Dermis blood vessel endothelial cell (primary cell): ENCODE measurements at places on chromosomes 3 and 15.

- no peak for DNase-seq
Measured at GRCh38 chr3:150583028-150583427, 20.1 kb upstream of the SELENOT start.

- DNase-seq = no peak
Measured at GRCh38 chr15:77440378-77440999, 19.8 kb downstream of the HMG20A start.

- no peak for DNase-seq
Measured at GRCh38 chr3:142915636-142916035, 26.8 kb upstream of the PCOLCE2 start.

DNA sequence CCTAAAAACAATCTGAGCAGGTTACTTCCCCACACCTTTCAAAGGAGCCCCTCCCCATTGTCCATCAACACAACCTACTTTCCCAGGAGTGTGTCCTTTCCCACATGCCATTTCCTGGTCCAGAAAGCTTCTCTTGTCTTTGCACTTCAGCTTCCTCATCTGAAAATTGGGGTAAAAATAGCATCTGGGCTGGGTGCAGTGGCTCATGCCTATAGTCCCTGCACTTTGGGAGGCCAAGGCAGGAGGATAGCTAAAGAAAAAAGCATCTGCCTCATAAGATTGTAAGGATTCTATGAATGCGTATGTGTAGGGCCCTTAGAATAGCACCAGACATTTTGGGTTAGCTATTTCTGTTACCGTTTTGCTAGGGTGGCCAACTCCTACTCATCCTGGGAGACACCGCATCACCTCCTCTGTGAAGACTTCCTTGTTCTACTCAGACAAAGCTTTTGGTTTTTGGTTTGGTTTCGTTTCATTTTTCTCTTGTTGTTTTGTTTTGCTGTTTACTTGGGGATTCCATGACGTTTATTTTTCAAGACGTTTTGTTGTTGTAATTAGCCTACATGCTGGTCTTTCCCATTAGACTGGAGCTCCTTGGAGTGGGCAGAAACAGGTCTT is 224.4 kb upstream of the TLE3 start:
- DNase-seq = no peak

GRCh38 chr3:193868590-193868989 is 267.4 kb upstream of the HES1 start:
- DNase-seq = no peak

GRCh38 chr15:34818526-34818925 is 23.2 kb upstream of the ACTC1 start:
- no peak for DNase-seq
